Cortex of kidney (tissue), 1 donor: ENCODE measurements at places on chromosomes 3 and 15.

GRCh38 chr3:159390656-159391212 is 588.9 kb downstream of the MFSD1 start:
- DNase-seq, result no peak

DNA sequence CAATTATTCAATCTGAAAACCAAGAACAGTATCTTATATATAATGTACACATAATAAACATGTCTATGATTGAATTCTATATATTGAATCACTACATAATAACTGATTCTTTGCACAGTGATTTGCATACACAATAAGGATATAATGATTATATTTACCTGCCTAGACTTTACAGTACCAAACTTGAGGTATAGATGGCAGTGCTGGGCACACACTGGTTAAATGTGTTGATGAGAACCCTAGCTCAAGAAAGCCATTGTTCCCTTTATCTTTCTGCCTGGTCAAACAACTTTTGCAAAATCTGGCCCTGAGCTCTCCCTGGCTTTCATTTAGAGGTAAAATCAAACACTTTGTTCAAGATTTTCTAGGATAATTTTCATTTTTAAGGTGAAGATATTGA is 697.7 kb downstream of the TUSC7 start:
- DNase-seq, result no peak

DNA sequence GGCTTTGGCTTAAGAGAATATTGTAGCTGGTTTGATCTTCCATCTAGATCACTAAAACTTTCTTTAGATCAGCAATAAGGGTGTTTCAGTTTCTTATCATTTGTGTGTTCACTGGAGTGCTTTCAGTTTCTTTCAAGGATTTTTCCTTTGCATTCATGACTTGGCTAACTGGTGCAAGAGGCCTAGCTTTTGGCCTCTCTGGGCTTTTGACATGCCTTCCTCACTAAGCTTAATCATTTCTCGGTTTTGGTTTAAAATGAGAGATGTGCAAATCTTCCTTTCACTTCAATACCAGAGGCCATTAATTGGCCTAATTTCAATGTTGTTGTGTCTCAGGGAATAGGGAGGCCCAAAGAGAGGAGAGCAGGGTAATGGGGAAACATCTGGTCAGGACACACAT is 30.3 kb upstream of the CCNB2 start:
- DNase-seq, result no peak

GRCh38 chr3:134827213-134827612 is 32.2 kb downstream of the EPHB1 start:
- no peak for DNase-seq
